ENCODE measurements at places on chromosomes 2 and 18.

GRCh38 chr2:163887182-163887581, 151.4 kb upstream of the FIGN start:
- no peak for DNase-seq

GRCh38 chr18:80241919-80242777, 5.2 kb downstream of the PARD6G start:
- DNase-seq: no peak

- no peak for DNase-seq
Observed at GRCh38 chr2:141968433-141968832, 162.4 kb downstream of the LRP1B start.

DNA sequence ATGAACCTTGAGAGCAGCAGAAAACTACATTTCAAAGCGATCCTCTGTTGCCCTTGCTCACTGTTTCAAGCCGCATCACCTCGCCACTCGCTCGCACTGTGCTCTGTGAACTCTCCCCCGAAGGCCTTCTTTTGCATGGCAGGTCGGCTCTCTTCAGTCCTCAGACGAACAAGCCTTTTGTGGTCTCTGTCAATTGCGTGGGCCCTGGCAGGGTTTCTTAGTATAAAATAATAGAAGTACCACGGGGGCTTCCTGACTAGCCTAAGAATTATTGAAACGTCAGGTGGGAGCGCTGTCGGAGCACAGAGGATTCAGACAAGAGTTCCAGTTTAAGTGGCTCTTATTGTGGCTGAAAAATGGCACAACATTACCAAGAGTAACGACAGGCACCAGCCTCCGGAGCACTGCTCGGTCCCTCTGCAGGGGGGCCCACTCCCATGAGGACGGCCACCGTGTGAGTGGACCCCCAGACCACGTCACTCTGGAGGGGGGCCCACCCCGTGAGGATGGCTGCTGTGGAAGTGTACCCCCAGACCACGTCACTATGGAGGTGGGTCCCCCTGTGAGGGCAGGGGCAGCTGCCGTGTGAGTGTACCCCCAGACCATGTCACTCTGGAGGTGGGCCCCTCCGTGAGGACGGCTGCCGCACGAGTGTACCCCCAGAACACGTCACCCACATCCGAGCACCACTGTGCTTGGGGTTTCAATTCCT, 237.7 kb downstream of the HDAC4 start:
- DNase-seq: no peak

DNA sequence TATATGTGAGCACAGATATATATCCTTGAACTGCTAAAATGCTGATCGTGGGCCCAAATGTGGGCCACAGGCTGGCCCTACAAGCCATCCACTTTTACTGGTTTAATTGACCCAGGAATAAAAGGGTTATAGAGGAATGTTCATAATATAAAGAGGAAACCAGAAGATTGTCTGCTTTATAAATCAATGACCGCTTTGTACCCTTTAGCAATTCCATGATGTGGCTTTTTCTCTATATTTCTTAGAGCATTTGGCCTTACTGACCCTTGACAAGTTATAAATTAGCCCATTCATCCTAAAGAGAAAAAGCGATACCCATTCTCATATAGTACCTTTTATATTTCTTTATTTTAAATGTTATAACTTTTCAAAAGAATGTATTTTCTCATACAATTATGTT, 87.1 kb upstream of the ITGA4 start:
- no peak for DNase-seq

GRCh38 chr2:177633111-177633510, 240.5 kb downstream of the AGPS start:
- DNase-seq: no peak

DNA sequence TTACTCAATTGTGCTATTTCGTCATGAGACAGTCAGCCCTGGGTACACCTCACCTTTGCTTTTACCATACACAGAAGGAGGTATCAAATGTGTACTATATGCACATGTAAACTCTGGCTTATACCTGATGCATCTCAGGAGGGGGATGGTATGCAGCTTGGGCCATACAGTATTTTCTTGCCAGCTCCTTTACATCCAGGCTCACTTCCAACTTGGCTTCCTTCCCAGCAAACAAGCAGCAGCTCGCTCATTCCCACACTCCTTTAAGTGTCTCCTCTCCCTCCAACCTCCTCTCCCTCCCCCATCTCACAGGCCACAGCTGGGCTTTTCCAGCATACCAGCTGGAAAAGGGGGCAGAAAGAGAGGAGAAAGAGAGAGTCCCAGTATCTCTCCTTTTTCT, 9.6 kb downstream of the MARCHF4 start:
- no peak for DNase-seq

DNA sequence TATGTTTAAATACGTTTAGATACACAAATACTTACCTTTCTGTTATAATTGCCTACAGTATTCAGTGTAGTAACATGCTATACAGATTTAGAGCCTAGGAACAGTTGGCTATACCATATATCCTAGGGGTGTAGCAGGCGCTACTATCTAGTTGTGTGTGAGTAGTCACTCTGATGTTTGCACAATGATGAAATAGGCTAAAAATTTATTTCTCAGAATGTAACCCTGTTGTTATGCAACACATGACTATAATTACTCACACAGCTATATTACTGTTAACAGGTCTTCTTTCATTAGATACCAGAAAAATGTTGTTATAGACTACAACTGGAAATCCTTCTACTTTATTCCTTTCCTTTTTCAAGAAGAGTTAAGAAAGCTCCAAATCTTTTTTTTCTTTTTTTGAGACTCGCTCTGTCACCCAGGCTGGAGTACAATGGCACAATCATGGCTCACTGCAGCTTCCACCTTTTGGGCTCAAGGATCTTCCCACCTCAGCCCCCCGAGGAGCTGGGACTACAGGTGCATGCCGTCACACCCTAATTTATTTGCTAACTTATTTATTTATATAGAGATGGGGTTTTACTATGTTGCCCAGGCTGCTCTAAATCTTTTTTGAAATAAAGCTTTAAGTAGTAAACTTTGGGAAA, 48.5 kb downstream of the C2orf74 start:
- no peak for DNase-seq

GRCh38 chr2:46012618-46013240, 284.5 kb upstream of the EPAS1 start:
- DNase-seq: no peak

DNA sequence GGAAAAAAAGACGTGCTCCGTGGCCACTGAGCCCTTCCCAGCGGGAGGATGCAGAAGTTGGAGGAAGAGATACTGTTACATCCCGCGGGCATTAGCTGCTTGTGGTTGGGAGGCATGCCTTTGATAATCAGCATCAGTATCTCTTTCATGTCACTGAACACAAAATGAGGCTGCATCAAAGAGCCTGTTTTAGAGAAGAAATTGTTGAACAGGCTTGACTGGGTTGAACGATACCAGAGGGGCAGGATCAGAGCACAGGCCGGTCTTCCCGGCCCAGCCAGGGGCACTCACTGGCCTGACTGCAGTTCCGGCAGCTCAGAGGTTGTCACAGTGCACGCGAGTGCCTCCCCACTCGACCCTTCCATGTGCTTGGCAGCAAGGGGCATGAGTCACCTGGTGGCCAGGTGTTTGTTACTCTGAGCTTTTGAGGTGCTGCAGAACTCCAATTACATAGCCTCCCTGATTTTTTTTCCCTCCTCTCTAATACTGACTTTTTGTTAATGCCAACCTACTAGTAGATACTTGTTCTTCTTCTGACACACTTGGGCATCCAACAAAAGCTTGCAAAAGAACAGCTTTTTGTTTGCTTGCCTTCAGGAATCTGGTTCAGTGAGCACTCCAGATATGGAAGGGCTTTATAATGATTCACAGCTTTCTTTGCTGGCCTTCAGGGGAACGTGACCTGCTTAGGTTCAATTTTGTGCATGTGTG, 121.6 kb downstream of the VAPA start:
- DNase-seq: no peak

DNA sequence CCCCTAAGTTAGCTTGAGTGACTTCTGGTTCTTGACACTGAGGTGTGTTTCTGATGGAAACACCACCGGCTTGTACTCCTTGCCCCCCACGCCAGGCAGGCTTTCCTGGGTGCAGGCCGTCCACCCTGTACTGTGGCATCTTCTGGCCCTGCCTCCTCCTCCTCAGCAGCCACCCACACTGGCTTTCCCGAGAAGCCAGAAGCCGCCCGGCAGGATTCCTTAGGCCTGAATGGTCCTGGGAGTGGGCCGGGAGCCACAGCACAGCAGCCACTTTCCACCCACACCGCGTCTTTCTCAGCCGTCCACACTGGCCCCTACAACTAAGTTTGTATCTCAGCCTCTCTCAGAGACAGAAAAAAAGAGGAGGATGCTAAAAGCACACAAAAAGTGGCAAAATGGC, 2.1 kb upstream of the HSBP1L1 start:
- DNase-seq: no peak

GRCh38 chr2:181764095-181764963, 84.0 kb upstream of the NEUROD1 start:
- DNase-seq: no peak

- no peak for DNase-seq
Observed at GRCh38 chr2:217125014-217125413, 265.1 kb upstream of the TNP1 start.

DNA sequence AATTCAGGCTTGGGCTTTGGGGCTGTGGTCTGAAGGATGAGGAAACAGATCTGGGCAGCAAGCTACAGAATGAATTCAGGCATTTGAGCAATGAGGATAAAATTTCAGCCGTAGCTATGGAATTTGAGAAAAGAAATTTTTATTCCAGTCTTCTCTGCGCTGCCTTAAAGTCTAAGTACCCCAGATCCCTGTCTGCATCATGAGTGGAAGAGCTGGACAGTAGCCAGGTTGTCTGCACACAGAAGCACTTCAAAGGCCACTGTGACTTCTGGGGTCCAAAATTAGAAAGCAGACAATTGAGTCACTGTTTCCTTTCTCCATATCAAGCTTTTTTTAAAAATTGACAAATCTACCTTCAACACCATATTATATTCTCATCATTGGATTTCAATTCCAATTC, 787.6 kb upstream of the GCFC2 start:
- no peak for DNase-seq

DNA sequence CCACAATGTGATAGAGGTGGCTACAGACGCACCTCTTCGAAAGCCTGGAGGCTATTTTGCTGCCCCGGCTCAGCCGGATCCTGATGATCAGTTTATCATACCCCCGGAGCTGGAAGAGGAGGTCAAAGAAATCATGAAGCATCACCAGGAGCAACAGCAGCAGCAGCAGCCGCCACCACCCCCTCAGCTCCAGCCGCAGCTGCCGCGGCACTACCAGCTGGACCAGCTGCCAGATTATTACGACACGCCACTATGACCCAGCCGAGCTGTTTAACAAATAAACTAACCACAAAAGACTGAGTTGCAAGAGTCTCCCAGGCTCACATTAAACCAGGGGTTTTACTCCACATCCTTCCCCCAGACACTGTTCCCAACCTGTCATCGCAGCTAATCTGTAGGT, 263.8 kb downstream of the PHLPP1 start:
- no peak for DNase-seq

DNA sequence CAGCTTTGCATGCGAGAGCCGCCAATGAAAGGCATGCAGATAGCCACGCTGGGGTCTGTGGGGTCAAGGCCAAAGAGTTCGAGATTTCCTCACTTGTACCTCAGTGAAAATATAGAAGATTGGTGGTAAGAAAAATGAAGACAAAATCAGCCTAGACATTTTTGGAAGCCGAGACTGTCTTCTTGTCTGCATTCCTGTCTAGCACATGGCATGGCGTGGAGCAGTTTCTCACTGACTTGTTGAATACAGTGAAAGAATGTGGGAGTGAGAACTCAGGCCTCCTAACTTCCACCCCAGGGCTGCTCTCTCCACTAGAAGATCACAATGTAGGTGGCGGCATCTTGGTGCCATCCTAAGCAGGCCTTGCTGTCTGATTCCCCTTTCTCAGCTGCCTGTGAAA, 740.8 kb upstream of the HS6ST1 start:
- DNase-seq: no peak

GRCh38 chr18:3605486-3605952, 155.5 kb downstream of the TGIF1 start:
- no peak for DNase-seq

GRCh38 chr2:178359192-178359912, 91.6 kb downstream of the PRKRA start:
- DNase-seq: no peak

DNA sequence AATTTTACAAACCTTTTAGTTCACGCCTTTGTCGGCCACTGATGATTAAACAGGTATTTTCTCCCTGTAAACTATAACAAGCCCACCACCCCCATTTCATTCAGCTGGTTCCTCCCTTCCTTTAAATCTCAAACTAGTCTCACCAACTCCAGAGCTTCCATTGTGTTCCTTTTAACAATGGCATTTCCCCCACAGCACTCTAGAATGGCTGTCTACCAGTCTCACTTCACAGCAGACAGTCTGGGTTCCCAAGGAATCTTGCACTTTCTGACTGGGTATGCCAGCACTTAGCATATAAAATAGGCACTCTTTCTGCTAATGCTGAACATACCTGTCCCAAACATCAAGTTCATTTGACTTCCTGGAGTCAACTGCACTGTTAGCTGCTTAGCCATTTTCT, 75.3 kb downstream of the CCDC93 start:
- DNase-seq: no peak

GRCh38 chr18:38932752-38933151, 1367.2 kb upstream of the CELF4 start:
- no peak for DNase-seq

GRCh38 chr18:36465970-36466369, 168.5 kb downstream of the FHOD3 start:
- no peak for DNase-seq

GRCh38 chr2:152602750-152603149, 114.5 kb downstream of the PRPF40A start:
- DNase-seq: no peak

GRCh38 chr2:179422037-179422643, 157.5 kb upstream of the SESTD1 start:
- no peak for DNase-seq

DNA sequence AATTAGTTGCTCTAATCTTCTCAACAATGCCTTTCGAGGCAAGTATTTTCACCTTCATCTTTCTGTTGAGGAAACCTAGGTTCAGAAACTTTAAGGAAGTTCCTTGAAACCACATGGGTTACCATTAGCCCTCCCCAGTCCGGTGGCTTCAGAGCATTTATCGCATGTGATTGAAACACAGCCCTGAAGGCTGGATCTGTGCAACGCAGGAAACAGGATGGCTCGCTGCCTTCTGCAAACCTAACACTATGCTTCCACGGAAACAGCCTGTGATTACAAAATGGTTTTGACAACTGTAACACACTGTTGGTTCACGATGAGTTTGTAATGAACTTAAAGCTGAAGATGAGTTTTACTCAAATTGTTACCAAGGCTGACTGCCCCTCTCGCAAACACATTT, 68.5 kb downstream of the EPB41L3 start:
- no peak for DNase-seq

GRCh38 chr2:223908304-223908998, 36.7 kb downstream of the WDFY1 start:
- no peak for DNase-seq

Measured in stimulated activated CD8-positive, alpha-beta memory T cell treated with anti-CD3 and anti-CD28 coated beads, Interleukin-2, amount 100 ng/mL, for 1 hour (primary cell).